ENCODE measurements at places on chromosomes 6 and 20.

GRCh38 chr6:52539607-52540006, 37.3 kb downstream of the TRAM2 start:
- no peak for DNase-seq

GRCh38 chr6:146111881-146112450, 83.1 kb downstream of the GRM1 start:
- DNase-seq: no peak

DNA sequence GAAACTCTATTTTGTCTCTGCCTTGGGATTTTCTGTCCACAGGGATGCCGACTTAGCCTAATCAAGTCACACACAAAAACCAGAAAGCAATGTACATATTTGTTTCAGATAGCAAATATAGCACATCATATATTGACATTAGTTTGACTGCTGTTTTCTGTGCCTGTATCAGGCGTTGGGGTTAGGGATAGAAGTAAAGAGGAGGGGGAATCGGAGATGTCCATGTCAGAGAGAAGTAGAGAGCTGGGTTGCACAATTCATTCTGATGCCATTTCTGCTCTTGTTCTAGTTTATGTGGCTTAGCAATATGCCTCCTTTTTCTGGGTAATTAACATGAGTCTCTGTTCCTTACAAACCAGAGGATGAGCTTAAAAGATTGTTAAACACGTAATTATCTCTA, 14.7 kb upstream of the IPCEF1 start:
- DNase-seq: no peak

GRCh38 chr20:41003143-41003935, 25.3 kb upstream of the TOP1 start:
- DNase-seq: peak; percentile 54

- DNase-seq: no peak
Observed at GRCh38 chr6:140050101-140050995, 675.9 kb upstream of the CITED2 start.
